Stimulated activated CD4-positive, alpha-beta T cell treated with anti-CD3 and anti-CD28 coated beads, TNF-alpha, amount 100 ng/mL, for 24 hours (primary cell): ENCODE measurements at places on chromosomes 3 and 15.

DNA sequence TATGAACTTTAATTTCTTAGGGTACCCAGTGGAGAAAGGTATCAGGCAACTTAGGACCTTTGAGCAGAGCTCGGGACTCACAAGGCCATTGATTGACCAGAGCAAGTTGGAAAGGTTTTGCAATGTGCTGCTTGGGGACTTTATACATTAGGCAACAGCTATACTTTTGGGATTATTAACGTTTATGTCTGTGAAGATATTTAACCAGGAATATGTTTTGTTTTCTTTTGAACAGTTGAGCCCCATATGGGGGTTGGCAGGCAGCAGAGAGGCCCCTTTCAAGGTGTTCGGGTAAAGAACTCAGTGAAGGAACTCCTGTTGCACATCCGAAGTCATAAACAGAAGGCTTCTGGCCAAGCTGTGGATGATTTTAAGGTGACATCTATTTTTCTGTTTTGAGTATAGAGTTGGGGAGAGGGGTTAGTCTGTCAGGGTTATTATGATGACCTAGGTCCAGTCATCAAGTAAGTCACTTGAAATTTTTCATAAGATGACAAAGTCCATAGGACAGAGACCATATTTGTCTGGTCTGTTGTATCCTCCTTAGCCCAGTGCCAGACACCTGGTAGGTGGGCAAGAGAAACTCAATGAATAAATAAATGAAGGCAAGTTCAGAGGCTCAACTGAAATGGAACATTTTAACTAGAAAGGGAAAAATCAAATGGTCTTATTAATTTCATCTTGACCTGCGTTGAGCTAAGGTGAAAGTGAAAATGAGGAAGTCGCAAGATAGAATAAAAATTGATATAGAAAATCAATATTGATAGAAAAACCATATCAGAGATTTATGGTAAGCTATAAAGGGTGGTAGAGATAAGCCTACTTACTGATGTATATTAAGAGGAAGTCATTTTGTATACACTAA is 2.8 kb downstream of the NFKBIZ start:
- no peak for DNase-seq

DNA sequence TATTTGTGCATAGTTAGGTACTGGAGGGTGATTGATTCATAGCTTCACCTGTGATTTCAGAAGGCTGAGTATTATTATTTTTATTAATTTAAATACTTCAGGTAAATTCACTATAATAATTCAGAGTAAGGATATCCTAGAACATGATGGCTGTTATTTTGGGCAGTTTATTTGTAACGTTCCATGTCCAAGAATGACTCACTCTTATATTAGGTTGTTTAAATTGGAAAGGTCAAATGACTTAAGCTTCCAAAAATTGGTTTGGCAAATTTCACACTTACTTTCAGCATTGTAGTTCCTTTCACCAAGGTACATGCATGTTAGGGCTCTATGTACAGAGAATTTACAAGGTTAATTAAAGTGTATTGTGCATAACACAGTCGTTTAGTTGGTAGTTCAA is 120.2 kb downstream of the EPHA3 start:
- no peak for DNase-seq

GRCh38 chr3:140244893-140245292 is 309.9 kb downstream of the CLSTN2 start:
- no peak for DNase-seq

- DNase-seq, result no peak
Observed at GRCh38 chr15:75209289-75209676, 7.6 kb downstream of the C15orf39 start.

- DNase-seq, result no peak
Observed at GRCh38 chr15:65688462-65688861, 66.7 kb downstream of the SLC24A1 start.
